ENCODE measurements at places on chromosomes 5 and 9. TPM values are rescaled to one million over a fixed set of nuclear protein-coding genes. Genes with fewer than 3 reads are reported as not detected.

GRCh38 chr9:94054716-94055115, 29.5 kb upstream of the PTPDC1 start:
- DNase-seq: no peak

DNA sequence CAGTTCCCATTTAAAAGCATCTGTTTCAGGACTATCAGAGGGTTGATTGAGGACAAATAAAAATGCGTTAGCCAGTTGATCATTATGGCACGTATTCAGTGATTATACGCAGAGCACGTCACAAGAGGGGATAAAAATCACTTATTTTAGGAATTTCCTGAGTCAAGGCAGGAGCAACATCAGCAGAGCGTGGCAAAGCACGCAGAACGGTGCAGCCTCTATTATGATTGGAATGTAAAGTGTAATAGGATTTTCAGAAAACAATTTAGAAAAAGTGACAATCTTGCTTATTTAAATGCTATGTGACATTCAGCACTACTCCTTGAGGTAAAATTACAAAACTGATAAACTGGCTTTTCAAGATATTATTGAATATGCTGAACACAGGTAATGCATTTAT, 413.6 kb upstream of the DAP start:
- no peak for DNase-seq

Gene EPB41L4A
- 16.2 TPM for total RNA-seq

- peak; percentile 60 for DNase-seq
Measured at GRCh38 chr9:104927216-104927911, 591 bp downstream of the ABCA1 start.

Gene HAVCR1
- not detected for total RNA-seq

DNA sequence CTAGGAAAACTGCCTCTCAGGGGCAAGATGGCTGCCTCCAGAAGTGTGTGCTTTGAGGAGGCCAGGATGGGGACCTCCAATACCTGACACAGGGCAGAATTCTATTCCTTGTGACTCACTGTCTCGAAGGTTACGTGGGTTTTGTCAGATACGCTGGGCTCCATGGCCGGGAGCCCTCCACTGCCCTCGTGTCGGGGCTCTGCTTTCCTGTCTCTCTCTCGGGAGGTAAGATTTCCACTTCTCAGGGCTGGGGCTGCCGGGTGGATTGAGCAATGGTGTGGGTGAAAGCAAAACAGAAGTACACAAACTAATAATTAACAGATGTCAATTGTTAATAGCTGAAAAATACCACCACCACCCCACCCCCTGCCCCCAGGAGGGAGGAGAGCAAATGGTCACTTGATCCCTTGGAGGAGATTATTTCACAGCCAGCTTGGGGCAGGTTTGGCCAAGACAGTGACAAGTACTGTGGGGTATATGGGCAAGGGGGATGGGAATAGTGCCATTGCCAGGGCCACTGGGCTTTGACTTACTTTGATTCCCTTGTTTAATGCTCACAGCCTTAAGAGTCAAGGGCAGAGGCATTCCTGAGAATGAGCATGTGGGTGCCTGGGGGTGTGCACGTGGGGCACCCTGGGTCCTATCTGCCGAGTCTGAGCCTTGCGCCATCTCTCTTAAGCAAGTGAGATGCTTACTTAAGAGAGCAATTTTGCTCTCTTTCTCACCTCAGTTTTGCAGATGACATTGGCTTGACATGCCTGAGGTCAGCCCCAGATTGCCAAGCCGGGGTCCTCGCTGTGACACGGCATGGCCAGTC, 28.8 kb upstream of the DAB2IP start:
- peak; percentile 58 for DNase-seq

Gene PLAC8L1
- not detected for total RNA-seq

Gene ATP10B
- 2.1 TPM for total RNA-seq

Gene CFAP90
- 10.2 TPM for total RNA-seq

DNA sequence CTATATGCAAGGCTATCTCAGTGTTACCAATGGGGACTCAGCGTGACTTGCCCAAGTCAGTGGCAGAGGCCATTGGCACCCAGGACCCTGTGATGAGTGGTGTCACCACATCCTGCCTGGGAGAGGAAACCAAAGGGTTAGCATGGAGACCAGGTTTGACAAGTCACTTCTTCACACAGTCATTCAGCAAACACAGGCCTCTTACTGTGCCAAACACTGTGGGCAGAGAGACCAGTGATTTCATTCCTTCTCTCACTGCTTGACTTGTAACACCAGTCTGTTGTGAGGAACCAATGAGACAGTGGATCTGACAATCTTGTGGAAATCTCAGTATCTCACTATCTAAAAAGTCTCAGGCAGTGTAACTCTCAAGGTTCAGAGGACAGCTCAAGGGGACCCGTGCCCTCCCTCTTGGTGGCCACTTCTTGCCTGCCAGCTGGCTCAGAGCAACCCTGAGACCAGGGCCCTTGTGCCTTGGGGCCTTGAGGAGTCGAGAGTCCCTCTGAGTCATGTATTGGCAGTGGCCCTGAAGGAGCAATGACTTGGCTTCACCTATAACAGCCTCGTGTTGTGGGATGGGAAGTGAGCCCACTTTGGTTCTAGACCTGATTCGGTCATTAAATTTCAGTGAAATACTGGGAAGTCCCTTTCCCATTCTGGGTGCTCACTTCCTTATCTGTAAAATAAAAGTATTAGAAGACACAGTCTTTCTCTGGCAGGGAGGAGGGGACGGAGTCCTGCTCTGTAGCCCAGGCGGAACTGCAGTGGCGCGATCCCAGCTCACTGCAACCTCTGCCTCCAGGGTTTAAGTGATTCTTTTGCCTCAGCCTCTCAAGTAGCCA, 1.6 kb downstream of the FABP6 start:
- peak; percentile 51 for DNase-seq

- no peak for DNase-seq
Measured at GRCh38 chr9:97847474-97848214, 5.4 kb upstream of the FOXE1 start.

Gene MYMK
- not detected for total RNA-seq

DNA sequence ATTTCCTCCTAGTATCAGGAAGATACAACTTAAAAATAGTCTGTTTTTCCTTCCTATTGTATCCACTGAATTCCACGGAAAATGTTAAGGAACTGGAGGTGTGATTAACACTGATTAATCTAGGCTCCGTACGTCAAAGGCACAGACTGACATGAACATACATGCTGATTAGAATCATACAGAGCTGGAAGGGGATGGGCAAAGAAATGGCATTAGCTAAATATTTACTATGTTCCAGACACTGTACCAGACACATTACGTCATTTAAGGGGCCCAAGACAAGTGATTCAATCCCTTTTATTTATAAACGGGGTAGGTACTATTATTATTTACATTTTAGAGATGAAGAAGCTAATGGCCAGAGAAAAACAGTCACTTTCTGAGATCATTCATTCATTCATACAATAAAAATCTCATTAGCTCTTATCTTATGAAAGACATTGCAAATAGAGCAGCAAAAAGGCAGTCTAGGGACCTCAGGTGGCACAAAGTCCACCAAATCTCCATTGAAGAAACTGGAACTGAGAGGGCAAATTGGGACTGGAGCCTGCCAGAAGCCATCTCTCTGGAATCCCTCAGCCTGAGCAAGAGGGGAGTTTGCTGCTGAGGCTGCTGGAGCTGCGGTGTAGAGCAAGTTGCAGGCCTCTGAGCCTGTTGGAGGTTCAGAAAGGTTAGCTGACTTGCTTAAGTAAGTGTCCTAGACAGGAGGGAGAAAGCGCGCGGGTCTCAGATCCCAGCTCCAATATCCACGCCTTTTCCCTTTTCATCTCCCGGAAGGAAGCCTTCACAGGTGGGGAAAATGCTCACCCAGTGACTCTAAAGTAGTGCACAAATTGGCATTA, 1.6 kb upstream of the TGFBR1 start:
- DNase-seq: no peak

Gene SPATA31E1
- not detected for total RNA-seq

GRCh38 chr5:52799358-52799982, 11.8 kb downstream of the ITGA1 start:
- peak; percentile 59 for DNase-seq

DNA sequence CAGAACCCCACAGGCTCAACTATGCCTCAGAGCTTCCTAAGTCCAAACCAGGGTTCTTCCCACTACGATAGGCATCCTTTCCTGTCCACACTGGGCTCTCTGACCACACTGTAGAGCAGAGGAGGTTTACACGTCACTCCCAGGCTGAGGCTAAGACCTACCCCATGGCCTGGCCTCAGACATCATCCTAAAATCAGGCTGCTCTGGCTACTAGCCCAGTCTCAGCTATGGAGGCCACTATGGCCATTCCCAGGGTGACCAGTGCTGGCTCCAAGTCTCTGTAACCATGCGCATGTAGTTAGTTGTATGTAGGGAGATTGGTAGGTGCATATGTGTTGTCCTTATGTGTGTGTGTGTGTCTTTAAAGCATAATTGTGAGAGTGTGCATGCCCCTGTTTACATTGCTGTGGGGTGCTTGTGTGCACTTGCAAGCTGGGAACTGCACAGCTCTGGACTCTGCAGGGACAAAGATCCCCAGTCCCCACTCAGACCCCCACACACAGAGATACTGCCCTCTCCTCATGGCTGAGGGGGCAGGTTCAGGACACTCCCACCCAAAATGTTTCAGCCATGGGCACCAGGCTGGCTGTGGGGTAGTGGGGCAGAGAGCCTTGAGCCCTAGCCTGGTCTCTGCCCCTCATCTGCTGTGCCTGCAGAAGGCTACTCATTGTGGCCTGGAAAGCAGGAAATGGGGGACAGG, 12.3 kb downstream of the PDLIM4 start:
- no peak for DNase-seq

Gene SLC4A9
- total RNA-seq: not detected

DNA sequence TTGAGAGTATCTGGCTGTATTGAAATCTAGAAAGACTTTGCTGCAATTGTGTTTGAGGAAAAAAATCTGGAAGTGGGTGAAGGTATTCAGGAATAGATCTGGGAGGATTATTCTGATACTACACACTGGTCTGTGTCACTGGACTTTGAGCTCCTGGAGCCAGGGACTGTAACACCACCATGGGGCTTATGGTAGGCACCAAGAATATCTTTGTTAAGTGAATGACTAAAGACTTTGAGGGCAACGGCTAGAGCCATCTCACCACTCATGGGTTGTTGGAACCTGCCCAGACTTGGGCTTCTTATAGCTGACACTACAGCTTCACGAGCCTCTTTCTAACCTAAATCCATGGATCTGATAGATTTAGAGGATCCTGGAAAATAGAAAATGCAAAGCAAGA, 10.2 kb downstream of the NFX1 start:
- no peak for DNase-seq
